ENCODE measurements at places on chromosomes 6 and 20.

DNA sequence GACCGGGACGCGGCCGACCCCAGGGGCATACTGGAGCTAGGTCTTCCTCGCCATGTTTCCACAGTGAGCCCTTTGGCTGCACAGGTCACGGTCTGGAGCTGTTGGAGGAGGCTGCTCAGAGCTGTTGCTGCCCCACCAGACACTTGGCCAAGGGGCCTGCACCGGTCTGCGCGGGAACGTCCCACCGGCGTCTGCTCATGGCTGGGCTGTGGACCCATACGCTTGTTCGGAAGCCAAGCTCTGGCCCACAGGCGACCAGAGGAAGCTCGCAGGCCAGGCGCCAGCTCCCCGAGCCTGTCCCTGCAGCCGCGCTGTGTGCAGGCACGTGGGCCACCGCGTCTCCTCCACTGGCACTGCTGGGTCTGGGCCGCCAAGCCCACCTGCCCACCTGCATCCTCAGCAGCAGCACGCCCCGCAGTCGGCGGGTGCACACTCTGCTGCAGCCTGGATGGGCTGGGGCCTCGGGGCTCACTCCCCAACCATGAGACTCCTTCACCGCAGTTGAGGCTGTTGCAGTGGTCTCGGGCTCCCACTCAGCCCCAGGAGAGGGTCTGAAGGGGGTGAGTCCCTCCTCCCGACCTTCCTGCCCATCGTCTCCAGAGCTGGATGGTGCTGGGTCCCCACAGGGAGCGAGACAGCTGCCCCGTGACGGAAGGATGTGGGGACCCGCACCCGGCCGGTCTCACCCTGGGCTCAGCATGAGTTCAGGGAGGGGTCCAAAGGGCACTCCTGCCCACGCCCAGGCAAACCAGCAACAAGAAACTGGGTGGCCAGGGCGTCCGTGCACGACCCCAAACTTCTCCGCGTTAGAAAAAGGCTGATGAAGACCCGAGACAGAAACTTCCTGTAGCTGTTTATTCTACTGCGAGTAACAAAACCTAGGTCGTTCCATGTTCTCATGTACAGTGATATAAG is 15.5 kb upstream of the TCFL5 start:
- DNase-seq, result no peak

DNA sequence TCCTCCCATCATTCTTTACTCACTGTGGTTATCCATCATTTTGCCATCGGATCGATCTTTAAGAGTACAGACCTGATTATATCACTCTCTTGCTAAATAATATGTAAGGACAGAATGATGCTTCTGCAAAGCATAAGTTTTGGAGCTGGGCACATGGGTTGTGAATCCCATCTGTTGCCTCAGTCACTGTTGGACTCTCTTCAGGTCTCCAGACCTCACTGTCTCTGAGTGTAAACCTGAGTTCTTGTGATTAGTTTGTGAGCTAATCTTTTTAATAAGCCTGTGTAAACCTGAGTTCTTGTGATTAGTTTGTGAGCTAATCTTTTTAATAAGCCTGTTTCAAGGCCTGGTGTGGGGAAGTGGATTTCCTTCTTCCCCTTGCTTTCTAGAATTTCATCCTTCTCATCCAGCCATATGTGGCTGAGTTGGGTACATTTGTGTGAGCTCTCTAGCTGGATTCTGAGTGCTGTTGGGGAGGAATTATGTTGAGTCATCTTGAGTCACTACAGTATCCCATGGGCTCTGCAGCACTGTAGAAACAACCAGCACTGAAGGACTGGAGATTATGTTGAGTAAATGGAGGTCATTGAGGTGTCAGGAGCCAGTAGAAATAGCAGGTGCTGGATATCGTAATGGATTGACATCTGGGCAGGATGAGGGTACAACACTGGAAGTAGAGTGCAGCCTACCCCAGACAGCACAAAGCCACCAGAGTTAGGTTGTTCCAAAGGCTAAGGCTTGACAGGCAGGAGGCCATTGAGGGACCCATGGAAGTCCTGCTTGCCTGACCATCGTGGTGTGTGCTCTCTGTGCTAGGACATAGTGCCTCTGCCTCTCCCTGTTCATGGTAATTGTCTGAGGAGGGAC is 52.4 kb downstream of the SCAND1 start:
- peak; percentile 86 for DNase-seq

GRCh38 chr6:40347571-40348011 is 239.6 kb downstream of the LRFN2 start:
- no peak for DNase-seq

DNA sequence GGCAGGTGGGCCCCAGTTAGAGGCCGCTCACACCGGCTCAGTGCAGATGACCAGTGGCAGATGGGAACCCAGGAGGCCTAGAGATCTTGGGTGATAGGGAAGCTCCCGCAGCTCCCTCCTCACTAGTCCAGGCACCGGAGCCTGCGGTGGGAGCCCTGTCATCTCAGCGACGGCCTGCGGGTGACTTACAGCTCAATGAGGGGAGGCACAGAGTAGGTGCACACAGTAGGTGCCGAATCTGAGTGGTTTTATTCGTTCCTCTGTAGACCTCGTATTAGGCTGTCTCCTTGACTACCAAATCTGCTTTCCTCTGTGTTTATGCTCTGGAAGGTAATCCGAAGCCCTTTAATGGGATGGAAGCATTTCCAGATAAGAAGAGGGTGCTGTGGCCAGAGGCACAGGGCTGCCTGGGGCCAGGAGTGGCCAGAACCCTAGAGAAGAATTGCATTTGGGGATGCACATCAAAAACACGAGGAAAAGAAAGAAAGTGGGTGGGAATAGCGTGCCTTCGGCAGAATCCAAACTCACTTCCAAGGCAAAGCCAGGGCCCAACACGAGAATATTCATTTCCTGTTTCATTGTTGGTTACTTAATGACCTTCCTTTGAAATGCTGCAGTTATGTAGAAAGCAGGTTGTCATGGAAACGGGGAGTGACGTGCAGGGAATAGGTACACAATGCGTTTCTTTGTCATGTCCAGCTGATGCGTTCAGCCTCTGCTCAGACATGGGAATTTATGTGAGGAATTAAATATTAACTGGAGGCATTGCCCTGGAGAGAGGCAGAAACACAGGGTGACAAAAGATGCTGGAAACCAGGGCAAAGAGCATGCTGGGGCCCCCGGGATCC is 24.7 kb downstream of the MYT1 start:
- no peak for DNase-seq

DNA sequence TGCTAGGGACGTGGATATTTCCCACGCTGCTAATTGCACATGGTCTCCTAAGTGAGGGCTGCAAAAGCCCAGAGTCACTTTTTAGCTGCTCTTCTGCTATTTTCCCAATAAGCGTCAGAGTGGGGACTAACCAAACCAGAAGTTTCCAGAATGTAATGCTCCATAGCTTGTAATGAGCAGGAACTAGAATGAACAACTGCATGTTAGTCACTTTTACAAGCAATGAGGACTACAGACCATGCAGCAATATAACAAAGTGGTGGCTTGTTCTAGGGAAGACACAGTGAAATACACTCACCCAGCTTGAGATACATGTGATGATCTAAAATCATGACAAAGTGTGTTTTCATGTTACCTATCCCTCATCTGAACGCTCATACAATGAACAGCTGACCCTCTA is 314.1 kb upstream of the SGK1 start:
- DNase-seq, result no peak

- DNase-seq, result no peak
Observed at GRCh38 chr6:41696788-41697187, 38.6 kb downstream of the TFEB start.

GRCh38 chr6:29737707-29738630 is 14.7 kb downstream of the HLA-F start:
- DNase-seq, result peak; percentile 38

DNA sequence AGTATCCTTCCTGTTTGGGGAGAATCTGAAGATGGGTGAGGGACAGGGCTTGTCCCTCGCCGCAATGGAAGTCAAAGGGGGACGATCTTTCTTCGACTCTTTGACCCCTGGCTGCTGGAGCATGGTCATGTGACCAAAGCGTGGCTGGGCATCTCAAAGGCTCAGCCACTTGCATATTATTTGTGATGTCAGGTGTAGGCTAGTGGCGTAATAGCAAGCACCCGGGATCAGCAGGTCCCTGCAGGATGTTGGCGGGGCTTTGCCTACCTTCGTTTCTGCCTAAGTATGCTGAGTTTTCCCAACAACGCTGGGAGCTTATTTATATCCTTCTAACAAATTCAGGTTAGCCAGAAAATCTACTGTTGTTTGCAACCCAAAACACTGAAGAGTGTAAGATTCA is 50.3 kb upstream of the IL20RA start:
- no peak for DNase-seq

- no peak for DNase-seq
Observed at GRCh38 chr6:138690975-138691594, 82.5 kb upstream of the CCDC28A start.

DNA sequence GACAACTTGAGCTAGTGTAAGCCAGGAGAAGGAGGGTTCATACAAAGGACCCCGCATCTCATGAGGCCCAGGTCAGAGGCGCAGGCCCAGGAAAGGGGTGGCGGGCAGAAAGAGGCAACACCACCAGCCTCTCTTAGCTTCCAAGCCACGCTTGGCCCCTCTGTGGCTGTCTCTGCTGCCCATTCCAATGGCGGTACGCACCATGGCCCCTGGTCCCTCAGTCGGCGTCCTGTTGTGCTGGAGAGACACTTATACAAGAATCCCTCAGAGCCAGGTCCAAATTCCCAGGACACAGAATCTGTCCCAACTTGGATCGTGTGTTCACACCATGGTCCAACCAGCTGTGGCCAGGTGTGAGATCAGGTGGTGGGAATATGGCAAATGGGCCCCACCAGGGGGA is 127.0 kb upstream of the CDH4 start:
- DNase-seq, result no peak

- DNase-seq, result no peak
Observed at GRCh38 chr6:138468320-138469015, 30.8 kb downstream of the NHSL1 start.

- DNase-seq, result no peak
Observed at GRCh38 chr6:137210903-137211302, 8.3 kb downstream of the IFNGR1 start.

DNA sequence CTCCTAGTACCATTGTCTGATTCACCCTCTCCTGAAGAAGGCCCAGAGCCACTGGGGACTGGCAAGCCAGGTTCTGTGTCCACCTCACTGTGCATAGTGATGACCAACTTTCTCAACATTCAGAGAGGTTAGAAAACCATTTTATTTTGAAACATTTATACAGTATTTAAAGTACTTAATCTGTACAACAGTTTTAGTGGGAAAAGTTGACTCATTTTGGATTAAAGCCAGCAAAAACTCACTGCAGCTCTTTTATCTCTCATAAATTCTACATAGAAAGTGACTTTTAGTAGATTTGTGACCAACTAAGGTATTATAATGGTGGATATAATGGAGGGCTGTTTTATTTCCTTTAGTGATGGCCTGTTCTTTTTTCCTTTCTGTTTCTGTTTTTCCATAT is 9.7 kb downstream of the TULP4 start:
- DNase-seq, result peak; percentile 52

- DNase-seq, result no peak
Observed at GRCh38 chr6:19042420-19042819, 655.3 kb downstream of the RNF144B start.

- DNase-seq, result no peak
Observed at GRCh38 chr6:149081281-149081680, 236.2 kb upstream of the TAB2 start.

DNA sequence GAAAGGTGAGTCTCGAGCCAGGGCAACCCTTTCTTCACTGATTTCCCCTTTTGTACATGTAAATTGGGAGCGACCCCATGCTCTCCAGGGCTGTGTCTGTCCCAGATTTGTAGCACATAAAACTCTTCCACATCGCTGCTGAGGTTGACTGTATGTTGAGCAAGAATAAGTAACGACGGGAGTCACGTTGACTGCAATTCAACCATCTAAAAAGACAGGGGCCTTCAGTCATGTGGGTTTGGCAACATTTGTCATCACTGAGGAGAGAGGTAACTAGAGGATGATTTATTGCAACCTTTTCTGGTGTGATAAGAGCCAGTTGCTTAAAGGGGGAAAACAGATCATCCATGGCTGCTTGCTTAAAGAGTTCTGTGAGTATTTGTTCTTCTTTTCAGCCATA is 159.4 kb upstream of the SULF2 start:
- DNase-seq, result no peak

- no peak for DNase-seq
Observed at GRCh38 chr6:24149836-24150235, 23.8 kb downstream of the NRSN1 start.

DNA sequence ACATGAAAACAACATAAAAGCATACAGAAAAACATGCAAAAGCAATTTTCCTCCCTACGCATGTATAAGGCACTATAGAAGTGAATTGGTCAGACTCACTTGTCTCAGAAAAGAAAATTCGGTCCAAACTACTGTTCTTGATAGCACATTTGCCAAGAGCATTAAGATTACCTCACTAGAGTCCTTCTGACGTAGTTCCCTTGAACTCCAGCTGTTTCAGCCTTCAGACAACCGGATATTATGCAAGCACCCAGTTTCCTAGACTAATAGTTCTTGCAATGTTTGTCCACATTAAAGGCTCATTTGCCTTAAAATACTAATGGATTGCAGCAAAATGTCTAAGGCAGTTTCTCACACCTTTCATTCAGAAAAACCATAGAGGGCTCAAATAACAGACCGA is 2.5 kb upstream of the CASS4 start:
- DNase-seq, result no peak

GRCh38 chr6:45991189-45991588 is 24.5 kb downstream of the CLIC5 start:
- no peak for DNase-seq

DNA sequence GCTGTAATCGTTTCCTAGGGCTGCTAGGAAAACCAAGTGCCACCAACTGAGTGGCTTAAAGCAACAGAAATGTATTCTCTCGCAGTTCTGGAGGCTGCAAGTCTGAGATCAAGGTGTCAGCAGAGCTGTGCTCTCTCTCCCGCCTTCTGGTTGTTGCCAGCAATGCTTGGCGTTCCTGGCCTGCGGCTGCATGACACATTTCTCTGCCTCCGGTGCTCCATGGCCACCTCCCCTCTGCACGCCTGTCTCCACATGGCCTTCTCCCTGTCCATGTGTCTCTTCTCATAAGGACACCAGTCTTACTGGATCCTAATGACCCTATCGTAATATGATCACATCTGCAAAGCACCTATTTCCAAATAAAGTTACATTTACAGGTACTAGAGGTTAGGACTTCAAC is 91.7 kb upstream of the AKAP12 start:
- DNase-seq, result no peak

GRCh38 chr6:28965706-28966105 is 39.4 kb downstream of the ZNF311 start:
- DNase-seq, result no peak

DNA sequence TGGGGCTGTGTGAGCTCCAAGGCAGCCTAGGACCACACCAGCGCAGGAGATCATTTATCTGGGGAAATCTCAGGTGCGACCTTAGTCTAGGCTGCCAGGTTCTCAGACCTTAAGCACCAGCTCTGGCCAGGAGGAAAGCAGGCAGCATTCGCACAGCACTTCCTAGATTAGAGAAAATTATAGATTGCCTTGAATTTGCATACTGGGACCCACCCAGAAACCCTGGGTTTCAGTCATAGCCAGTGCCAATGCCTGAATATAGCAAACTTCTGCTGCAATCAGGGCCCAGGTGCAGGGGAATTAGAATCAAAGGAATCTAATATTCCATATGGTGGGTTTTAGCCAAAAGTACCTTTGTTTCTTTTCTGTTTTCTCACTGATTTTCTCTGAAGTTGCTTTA is 204.3 kb upstream of the CST7 start:
- DNase-seq, result no peak

GRCh38 chr6:154578004-154578559 is 67.6 kb upstream of the CNKSR3 start:
- DNase-seq, result no peak
